ENCODE measurements at places on chromosomes 7 and 10.
A peak's percentile ranks its signal among the peaks of the same experiment; 100 is the strongest.

- no peak for DNase-seq
Observed at GRCh38 chr7:1747004-1747801, 77.1 kb downstream of the ELFN1 start.

GRCh38 chr10:79434821-79435251 is 10.6 kb downstream of the ZCCHC24 start:
- DNase-seq: no peak

- DNase-seq: no peak
Observed at GRCh38 chr10:78851647-78852046, 217.1 kb upstream of the ZMIZ1 start.

DNA sequence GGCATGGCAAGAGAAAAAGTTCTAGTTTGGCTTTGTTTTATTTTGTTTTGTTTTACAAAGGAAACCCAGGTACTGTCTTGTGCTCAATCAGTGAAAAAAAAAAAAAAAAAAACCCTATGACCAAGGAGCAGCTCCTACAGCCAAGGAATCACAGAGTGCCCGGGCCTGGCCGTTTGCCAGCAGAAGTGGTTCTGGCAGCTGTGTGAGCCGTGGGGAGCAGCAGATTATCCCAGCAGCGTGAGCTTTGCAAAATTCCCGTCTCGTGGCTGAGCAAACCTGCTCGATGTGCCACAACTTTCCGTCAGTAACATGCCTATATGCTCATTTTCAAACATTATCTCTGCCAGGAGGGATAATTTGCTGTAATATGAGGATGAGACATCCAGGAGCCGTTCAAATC is 293.7 kb downstream of the POU6F2 start:
- peak; percentile 38 for DNase-seq

- no peak for DNase-seq
Observed at GRCh38 chr7:2049111-2049781, 183.5 kb downstream of the MAD1L1 start.

- DNase-seq: no peak
Observed at GRCh38 chr10:22626784-22627183, 87.6 kb downstream of the PIP4K2A start.

- no peak for DNase-seq
Observed at GRCh38 chr10:10125676-10126075, 892.0 kb upstream of the CELF2 start.

GRCh38 chr7:109126404-109127050 is 556.9 kb downstream of the DNAJB9 start:
- DNase-seq: no peak

GRCh38 chr7:44534501-44534900 is 6.6 kb downstream of the NPC1L1 start:
- peak; percentile 91 for DNase-seq

- DNase-seq: peak; percentile 42
Observed at GRCh38 chr10:97138174-97138573, 47.6 kb downstream of the SLIT1 start.

DNA sequence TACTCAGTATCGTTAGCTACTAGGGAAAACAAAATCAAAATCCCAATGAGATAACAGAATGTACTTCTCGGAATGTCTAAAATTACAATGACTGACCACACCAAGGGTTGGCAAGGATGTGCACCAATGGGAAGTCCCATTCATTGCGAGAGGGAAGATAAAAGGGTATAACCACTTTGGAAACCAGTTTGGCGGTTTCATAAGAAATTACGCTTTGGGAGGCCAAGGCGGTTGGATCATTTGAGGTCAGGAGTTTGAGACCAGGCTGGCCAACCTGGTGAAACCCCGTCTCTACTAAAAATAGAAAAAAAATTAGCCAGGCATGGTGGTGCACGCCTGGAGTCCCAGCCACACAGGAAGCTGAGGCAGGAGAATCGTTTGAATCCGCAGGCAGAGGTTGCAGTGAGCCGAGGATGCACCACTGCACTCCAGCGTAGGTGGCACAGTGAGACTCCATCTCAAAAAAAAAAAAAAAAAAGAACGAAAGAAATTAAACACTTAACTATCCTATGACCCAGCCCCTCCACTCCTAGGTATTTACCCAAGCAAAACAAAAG is 7.6 kb downstream of the HACD1 start:
- no peak for DNase-seq

GRCh38 chr7:50455658-50456057 is 5.5 kb upstream of the FIGNL1 start:
- no peak for DNase-seq

- no peak for DNase-seq
Observed at GRCh38 chr7:69115788-69116187, 482.5 kb upstream of the AUTS2 start.

- DNase-seq: peak; percentile 44
Observed at GRCh38 chr10:1737222-1738061, at the start of gene ADARB2. Gene ADARB2, minus strand, starts transcription at chr10:1737525.

GRCh38 chr10:108469940-108470339 is 1305.4 kb upstream of the SORCS1 start:
- DNase-seq: no peak

- no peak for DNase-seq
Observed at GRCh38 chr7:151304856-151305255, 36.8 kb upstream of the NUB1 start.

DNA sequence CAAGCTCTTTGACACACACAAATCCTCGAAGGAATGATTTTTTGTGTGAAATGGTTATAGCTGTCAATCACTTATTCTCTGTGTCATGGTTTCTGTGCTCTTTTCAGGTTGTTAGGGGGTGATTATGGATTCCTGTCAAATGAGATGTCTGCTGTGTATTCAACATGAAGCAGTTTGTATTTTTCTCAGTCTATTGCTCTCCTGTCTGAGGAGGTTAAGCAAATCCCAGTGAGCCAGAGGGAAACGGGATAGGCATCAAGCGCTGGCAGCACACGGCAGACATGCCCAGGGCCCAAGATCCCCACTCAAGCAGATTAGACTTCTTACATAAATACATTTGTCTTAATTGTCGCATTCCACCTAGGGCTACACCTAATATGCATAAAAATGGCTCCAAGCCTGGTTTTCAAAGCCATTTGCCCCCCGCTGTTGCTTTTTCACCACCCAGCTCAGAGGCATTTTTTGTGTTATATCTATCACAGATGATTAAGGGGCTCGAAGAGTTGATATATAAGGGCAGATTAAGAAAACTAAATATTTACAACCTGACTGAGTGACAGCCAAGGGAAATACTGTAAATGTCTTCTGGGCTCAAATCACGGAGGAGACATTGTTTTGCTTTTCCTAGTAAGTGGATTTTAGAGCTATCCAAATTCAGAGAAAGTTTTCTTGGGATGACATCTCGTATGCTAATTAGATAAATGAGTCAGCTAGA is 192.7 kb upstream of the LRGUK start:
- DNase-seq: no peak

DNA sequence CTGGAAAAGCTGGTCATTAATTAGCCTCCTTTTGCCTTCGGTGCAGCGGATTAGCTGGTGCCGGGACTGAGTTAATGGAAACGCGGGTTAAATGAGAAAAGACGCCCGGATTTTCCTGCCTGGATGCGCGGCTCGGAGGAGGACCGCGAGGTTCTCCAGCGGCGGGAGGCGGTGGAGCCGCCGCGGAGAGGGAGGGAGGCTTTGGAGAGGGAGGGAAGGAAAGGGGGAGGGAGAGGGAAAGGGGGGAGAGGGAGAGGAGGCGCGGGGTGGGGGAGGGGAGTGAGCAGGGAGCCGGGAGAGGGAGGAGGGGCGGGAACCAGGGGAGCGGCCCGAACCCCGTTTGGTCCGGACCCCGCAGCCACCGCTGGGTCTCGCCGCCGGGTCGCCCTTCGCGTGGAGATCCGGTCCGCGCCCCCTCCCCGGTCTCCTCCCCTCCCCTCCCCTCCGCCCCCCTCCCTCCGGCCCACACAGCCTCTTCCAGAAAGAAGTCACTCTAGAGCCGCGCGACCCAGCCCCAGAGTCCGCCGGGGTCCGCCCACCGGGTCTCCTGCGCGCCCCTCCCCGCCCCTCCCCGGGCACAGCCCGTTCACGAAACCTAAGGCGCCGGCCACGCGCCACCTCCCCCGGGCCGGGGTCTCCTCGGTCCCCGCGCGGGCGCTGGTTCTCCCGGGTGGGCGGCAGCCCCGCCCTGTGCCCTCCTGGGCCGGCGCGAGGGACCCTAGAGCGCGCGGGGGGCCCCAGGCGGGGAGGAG is 347.5 kb downstream of the DNAJB6 start:
- no peak for DNase-seq

All from HEK293T (cell line).